ENCODE measurements at places on chromosomes 3 and 15.

- DNase-seq = no peak
Observed at GRCh38 chr3:111676211-111677006, 81.3 kb upstream of the ZBED2 start.

GRCh38 chr3:114800272-114801031 is 346.6 kb downstream of the ZBTB20 start:
- DNase-seq = no peak

DNA sequence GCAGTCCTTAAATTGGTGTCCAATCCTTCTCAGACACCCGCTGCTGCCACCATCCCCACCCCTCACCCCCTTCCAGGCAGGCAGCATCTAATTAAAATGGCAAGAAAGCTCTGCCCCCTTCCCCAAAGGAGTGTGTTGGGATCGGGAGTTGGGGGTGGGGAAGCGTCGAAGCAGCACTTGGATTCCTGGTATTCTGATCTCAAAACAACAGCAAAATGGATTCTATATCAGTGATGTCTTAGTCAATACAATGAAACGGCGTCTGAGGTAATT is 1.4 kb downstream of the TNIK start:
- DNase-seq = no peak

DNA sequence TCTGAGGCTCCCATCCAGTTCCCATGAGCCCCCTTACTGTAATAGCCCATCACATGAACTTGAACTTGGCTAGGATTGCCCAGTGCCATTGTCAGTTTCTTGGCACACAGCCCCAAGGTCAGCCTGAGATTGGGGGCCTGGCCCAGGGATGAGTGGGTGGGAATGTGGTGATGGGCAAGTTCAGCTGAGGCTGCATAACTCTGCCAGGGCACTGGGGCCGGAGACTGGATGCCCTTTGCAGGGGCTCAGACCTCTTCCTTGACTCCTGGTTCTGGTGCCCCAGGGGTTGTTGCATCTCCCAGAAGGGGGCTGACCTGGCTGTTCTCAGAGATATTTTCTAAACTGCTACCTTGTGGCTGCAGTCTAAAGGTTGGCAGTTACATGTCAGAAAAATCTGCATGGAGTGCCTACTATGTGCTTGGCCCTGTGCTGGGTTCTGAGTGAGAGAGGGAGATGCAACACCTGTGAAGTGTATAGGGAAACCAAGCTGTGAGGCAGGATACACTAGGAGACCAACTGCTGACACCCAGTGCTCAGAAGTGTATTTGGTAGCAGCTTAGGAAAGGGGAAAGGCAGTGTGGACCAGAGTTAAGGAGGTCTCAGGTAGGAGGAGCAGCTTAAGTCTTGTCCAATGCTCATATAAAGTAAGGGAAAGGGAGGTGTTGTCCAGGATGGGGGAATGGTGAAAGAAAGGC is 74.8 kb upstream of the PRR23C start:
- no peak for DNase-seq

- DNase-seq = no peak
Observed at GRCh38 chr3:160464321-160464720, 14.7 kb upstream of the TRIM59 start.

DNA sequence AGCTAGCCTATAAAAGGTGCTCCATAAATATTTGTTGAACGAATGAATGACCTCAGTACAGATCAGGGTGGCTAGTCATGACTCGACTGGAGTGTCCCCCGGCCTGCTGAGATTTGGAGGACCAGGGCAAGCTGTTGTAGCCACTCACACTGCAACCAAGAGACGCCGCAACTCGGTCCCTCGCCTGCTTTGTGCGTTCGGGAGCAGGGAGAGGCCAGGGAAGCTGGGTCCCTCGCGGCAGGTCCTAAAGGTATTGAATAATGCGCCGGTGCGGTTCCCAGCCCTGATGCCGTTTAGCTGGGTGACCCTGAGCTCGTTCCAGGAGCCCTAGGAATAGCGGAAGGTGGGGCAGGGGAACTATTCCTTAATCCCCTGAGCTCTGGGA is 1.8 kb downstream of the IGDCC4 start:
- DNase-seq = no peak

DNA sequence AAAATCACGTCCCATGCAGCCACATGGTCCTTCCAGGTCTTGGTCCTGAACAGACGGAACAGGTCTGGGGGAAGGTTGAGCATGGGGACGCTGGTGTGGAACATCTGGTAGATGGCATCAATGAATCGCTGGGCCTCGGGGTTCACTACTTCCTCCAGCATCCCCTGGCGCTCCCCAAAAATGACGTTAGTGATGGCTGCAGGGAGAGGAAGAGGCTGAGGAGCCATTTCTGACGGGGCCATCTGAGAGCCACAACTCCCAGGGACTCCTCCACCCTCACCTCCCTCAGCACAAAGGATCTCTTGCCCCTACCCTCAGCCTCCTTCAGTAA is 23.7 kb downstream of the CYP11A1 start:
- no peak for DNase-seq

- peak; percentile 46 for DNase-seq
Observed at GRCh38 chr3:152269056-152269830, 514 bp downstream of the MBNL1 start.

DNA sequence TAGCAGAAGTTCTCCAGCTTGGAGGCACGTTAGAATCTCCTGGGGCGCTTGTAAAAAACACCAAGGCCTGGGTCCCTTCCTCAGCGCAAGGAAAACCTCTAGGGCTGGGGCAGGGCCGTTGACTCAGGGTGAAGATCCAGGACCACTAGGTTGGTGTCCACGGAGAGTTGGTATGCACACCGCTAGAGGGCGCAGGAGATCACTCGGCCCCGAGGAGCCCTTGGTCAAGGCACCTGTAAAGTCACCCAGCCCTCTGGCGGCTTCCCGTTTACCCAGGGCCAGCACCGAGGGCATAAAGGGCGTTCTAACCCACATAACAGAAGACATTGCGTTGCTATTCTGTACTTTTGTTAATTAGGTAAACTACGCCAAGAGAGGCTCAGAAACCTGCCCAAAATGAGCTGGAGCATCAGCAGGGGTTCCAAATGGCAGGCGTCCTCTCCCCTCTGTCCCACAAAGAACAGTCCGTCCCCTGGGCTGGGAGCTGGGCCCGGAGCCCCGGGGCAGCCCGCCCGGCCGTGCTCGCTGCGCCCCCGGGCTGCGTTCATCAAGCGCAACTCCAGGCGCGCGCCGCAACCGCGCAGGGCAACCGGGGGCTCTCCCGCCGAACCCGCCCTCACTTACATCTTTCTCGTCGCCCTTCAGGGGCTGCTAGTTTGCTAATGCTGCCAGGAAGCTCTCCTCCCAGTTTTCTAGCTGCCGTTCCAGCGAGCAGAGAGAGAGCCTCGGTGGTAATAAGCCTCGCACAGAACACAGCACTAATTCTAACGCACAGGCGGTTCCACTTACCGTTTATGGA is 332.1 kb downstream of the ARRDC4 start:
- DNase-seq = no peak

DNA sequence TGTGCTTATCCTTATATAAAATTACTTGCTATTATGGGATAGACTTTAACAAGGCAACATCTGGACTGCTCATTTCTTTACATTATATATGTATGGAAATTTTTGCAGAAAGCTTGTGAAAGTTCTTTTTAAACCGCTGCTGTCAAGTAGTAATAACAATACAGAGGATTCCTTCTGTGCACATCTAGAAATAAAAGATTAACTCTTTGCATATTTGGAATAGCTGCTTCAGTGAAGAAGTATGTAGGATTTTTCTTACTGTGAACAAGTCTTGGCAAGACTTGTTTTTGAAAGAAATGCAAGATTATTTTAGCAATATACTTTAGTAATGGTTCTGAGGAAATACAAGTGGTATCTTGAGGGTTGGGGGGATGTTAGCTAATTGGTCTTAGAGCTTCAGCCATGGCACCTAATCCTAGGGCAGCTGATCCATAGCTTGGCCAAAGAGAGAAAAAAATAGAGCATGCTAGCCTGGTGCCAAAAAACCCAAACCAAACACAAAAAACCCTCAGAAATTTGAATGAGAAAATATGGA is 4.3 kb downstream of the PRKCI start:
- DNase-seq = no peak

GRCh38 chr3:101806491-101806890 is 27.5 kb downstream of the NXPE3 start:
- DNase-seq = no peak

- no peak for DNase-seq
Observed at GRCh38 chr3:59192473-59192872, 142.6 kb upstream of the CFAP20DC start.

GRCh38 chr15:62787401-62787800 is 255.1 kb upstream of the TPM1 start:
- DNase-seq = no peak

- no peak for DNase-seq
Observed at GRCh38 chr15:92523176-92523575, 129.5 kb downstream of the ST8SIA2 start.

GRCh38 chr15:78050441-78050809 is 27.1 kb downstream of the TBC1D2B start:
- DNase-seq = no peak

DNA sequence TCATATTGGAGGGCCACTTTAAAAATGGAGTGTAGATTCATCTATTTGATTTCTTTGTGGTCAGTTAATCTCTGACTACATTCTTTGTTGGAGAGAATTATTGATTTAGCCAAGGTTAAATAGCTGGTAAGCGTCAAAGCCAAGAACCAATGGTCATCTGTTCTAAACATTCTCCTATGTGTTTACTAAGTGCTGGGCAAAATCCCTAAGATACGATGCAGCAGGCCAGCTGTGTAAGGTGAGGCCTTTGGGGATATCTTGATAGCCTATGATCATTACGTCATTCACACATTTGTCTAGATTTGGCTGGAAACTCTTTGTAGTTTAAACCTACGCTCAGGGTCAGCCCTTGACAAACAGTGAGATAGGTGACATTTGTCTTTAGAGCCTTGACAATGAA is 236.2 kb downstream of the NR1D2 start:
- no peak for DNase-seq

- no peak for DNase-seq
Observed at GRCh38 chr3:73773233-73773632, 148.5 kb upstream of the PDZRN3 start.

GRCh38 chr3:126261037-126261436 is 80.7 kb upstream of the ALDH1L1 start:
- DNase-seq = no peak

GRCh38 chr3:65953301-65953812 is 85.4 kb downstream of the MAGI1 start:
- DNase-seq = no peak

GRCh38 chr15:39413558-39413957 is 167.3 kb upstream of the THBS1 start:
- no peak for DNase-seq

DNA sequence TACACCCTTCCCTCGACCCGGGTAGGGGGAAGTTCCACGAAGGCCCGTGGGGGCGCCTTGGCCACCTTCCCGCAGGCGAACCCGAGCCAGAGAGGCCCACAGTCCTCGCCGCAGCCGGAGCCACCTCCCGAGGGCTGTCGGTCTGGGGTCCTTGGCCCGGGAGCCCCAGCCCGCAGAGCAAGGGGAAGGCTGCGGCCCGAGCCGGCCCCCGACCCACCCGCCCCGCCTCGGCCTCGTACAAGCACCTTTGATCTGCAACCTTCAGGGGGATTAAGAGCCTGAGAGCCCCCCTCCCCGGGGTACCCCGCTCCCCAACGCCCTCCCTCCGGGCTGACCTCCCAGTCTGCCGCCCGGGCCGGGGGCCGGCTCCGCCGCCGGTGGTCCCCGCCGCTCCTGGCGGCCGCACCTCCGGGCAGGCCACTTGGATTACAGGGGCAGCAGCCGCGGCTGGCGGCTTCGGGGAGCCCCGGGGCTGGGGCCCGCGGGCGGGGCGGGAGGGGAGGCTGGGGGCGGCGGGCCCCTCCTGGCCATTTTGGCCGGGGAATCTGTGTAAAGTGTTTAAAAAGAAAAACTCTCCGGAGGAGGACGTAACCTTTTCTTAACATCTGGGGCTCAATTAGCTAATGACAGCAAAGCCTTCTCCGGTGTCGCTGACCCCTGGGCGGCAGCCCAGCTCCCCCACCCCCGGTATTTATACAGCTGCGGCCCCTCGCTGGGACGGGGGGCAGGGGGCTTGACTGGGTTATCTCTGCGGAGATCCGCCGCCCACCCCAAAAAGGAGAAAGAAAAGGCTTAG is 40.2 kb downstream of the EPHB3 start:
- no peak for DNase-seq

DNA sequence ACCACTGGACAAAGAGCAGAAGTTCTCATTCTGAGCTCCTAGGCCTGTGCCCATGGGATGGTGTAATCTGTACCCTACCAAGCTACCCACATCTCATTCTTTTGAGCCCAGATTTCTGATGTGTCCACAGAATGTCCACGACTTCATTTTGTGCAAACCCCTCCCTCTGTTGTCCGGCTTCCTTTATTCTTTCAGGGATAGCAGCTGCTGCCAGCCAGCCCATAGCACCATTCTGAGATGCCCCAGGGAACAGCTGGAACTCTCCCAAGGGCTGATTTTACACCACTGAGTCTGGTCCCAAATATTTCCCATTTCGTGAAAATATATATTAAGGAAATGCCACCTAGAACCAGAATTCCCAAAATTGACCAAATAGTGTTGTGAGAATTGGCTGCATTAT is 236.6 kb downstream of the SATB1 start:
- DNase-seq = no peak

DNA sequence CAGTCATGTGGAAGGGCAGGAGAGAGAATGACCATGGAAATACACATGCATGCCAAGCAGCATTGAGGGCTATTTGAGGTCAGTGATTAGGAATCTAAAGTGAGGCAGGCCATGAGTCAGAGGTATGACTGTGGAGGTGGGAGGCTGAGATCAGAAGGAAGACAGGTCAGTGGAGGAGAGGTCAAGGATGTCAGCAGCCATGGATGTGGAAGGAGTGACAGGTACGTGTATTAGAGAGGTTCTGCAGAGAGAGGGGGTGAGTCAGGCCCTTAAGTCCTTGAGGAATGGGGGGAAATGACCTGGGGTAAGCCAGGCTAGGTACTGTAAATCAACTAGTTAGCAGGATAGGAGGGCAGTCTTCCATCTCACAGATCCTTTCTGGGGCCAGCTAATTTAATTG is 166.6 kb downstream of the ANO10 start:
- no peak for DNase-seq

DNA sequence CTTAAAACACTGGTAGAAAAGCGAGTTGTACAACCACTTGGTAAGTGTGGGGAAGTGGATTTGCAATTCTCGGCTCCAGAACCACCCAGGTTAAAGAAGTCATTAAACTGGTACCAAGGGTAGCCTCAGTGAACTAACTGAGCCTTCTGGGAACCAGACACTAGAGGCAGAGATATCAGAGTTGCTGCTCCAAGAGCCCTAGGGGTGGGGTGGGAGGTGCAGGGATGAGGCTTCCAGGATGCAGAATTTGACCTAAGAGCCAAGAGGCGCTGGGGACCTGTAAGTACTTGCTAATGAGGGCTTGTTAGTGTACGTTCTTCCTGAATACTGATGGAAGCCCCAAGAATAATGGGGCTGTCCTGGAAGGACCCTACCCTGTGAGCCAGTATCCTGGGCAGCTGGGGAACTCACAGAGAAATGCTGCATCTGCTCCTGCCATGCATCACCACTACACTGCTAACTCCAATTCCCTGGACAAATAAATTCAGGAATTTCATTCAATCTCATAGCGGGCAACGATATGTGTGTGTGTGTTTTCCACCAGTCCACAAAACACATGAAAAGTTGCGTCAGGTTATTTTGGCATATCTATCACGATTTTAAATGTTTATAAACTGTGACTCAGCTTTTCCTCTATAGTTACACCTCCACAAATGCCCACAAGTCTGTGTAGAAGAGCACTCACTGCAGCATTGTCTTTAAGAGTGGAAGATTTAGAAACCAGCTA is 23.8 kb downstream of the STIMATE start:
- no peak for DNase-seq
